ENCODE measurements at places on chromosomes 16 and 17.

- no peak for DNase-seq
Measured at GRCh38 chr17:15351478-15351840, 10.1 kb upstream of the TEKT3 start.

GRCh38 chr16:67885545-67885944, 860 bp downstream of the NRN1L start:
- no peak for DNase-seq

DNA sequence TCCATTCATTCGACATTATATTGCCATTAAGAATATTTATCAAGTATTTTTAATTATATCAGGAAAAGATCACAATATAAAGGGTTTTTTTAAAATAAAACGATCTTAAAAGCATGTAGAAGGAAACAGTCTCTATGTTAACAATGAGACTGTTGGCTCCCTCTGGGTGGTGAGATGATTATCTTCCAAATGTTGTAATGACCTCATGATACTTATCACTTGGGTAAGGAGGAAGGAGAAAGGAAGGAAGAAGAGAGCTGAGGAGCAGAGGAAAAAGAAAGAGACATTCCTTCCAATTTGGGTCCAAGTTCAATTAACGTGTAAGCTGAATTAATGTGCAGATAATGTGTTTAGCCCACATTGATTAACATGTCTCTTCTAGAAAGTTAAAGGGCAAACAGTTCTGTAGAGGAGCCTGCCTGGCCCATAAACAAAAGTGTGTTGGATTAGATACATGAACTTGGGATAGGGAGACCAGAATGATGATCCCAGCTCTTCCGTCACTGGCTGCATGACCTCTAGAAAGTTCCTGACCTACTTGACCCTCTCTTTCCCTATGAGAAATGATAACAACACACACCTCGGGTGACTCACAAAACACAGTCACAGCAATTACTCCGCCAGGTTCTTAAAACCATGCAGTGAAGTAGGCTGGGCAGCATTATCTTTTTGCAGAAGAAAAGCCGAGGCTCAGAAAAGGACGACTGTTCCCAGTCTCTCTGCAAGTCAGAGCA, 32.0 kb downstream of the PIMREG start:
- DNase-seq: no peak

GRCh38 chr17:39599665-39600231, 8.0 kb downstream of the NEUROD2 start:
- no peak for DNase-seq

DNA sequence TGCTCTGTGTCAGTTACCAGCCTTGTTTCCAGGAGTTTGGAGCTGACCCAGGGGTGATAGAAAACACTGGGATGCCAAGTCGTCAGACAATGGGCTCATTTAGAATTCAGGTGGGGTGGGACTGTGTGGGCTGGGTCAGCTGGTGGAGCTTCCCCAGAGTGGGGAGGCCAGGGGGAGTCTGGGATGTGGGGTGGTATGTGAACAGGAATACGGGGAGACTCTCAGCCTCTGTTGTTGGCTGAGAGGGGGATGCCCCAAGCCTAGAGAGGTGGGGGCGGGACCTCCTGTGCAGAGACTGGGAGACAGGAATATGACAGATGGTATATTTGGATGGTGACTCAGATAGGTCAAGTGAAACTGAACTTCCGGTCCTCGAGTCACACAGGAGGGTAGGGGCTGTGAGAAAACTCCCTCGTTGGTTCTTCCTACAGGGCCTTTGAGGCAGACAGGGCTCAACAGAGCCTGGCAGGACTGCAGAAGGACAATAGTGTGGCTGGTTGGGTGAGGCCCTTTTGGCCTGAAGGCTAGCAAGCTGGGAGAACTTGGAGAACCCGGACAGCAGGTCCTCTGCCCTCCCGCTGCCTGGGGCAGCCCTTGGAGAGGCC, 23.7 kb downstream of the CDH1 start:
- DNase-seq: peak; percentile 50

DNA sequence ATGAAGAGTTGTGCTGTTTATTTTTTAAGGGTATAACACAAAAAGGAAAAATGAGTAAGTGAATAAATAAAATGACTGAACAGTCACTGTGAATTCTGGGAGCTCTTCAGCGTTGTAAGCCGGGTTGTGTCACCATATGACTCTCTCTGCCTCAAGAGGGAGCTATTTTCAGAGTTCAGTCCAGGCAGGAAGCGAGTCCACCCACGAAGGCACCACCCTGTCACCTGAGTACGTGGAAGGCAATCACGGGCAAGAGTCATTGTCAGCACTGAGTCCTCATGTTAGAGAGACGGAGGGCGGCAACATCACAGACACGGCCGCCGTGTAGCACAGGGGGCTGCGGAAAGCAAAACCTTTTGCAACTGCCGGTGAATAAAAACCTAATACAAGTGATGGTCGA, 227.6 kb downstream of the UTP18 start:
- no peak for DNase-seq
